WTC11 (cell line): ENCODE measurements at places on chromosomes 4 and X. TPM values are rescaled to one million over a fixed set of nuclear protein-coding genes. Genes with fewer than 3 reads are reported as not detected.

DNA sequence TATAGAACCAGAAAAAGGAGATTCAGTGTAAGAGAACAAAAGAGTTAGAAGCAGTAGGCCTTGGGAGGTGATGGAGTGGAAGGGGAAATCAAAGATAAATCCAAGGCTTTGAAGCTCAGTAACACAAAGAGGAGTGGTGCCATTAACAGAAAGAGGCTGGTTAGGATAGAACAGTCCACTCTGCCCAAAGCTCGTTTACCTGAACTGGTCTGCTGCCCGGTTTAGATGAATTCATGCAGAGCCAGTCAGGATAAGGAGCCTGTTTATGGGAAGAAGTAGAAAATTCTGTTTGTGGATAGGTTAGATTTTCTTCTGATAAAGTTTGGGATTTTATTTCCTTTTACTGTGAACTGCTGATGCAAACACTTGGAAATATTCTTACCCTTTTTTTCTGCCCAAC, 80.6 kb downstream of the HMGB2 start:
- DNase-seq: no peak

- DNase-seq: no peak
Observed at GRCh38 chr4:83809581-83809980, 273.7 kb downstream of the GPAT3 start.

- peak; percentile 70 for DNase-seq
Observed at GRCh38 chr4:157221895-157222770, 1.6 kb downstream of the GRIA2 start.

- DNase-seq: peak; percentile 59
Observed at GRCh38 chr4:169269916-169270809, 593 bp downstream of the SH3RF1 start.

GRCh38 chr4:81449015-81449414, 22.7 kb downstream of the RASGEF1B start:
- no peak for DNase-seq

DNA sequence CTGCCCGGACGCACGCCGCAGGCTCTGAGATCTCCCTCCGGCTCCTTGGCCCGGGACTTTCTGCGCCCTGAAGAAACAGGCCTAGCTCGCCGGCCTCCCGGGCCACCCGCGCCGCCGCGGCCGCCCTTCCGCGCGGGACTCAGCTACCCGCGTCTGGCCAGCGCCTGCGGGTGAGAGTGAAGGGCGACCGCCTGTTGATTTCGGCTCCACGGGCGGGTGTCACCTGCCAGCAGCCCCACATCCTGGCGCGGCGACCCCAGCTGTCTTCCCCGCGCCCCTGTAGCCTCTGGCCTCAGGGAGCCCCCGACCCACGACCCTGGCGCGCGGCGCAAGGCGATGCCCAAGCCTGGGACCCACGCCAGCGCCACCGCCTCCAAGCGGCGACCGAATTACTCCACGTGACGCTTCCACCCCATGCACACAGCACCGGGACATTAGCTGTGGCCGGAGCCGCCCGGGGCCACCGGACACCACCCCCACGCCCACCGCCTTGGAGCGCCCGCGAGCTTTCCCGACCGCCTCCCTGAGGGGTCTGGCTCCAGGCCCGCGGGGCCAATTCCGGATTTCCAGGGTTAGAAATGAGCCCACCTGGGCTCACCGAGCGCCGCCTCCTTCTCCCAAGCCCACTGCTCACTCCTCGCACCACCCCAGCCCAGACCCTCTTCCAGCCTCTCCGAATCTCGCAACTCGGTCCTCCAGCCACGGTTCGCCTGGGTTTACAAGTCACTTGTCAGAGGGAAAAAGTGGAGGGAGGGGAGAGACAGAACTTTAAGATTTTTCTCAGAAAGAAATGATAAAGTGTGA, 10.2 kb downstream of the ARX start:
- no peak for DNase-seq

DNA sequence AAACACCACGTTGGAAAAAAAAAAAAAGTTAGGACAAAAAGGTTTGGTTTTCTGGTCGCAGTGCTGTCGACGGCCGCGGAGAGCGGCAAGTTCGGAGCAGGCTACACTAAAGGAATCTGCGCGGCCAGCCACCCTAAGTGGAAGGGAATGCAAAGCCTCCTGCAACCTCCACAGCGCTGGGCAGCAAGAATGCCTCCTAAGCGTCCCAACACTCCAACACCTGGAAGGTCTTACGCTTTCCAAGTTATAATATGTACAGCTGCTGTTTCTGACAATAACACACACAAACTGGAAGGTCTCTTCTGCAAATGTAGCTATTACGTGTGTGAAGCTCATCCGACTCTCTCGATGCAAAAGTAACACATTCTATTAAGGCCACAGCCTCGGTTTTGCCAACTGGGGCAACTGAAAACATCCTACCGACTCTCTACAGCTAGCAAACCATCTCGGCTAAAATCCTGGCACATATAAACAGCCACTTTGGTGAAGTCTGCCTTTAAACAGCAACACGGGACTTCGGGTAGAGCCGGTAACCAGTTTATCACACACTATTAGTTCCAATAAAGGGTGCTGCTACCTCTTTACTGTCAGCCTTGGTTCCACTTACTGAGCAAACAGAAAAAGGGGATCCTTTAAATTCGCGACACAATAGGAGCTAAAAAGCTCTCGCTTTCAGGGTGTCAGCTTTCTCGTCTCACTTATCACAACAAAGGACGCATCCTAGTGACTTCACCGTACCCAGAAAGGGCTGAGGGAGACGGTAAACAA, 895 bp downstream of the SMIM14 start:
- DNase-seq: peak; percentile 72

DNA sequence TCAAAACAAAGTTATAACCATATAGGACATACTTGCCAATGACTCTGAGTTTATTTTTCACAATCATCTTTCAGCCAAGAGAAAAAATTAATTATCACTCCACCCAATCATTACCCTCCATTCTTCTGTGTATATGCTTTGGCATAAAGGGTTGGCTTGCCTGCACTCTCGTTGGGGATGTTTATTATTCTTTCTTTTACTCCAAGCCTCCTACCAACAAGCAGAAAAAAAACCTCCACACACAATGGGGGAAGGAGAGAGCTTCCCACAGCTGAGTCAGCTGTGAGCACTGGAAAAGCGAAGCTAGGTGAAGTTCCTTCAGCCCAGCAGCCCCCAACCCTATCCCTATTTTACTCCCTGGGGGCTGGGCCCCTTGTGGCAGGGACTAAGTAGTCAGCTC, 1.5 kb downstream of the OPHN1 start:
- no peak for DNase-seq

DNA sequence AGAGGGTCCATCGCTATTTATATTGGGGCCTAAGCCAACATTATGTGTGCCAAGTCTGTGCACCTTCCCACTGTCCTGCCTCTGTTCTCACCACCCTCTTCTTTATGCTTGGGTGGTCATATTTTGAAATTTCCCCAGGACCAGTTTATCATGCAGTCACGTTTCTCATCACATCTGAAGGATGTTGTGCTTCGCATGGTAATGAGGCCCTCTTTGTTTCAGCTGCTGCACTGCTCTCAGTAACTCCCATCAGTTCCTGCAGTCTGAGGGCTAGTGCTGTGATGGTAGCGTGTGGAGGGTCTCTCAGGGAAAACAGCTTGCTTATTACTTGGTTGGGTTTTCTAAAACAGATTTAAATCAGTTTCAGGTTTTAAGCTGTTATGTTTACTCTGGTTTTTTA, 288.0 kb downstream of the AFF2 start:
- DNase-seq: no peak

GRCh38 chr4:79831119-79831528, 241.9 kb downstream of the ANTXR2 start:
- no peak for DNase-seq

GRCh38 chr4:8437281-8437680, 3.2 kb downstream of the ACOX3 start:
- no peak for DNase-seq

DNA sequence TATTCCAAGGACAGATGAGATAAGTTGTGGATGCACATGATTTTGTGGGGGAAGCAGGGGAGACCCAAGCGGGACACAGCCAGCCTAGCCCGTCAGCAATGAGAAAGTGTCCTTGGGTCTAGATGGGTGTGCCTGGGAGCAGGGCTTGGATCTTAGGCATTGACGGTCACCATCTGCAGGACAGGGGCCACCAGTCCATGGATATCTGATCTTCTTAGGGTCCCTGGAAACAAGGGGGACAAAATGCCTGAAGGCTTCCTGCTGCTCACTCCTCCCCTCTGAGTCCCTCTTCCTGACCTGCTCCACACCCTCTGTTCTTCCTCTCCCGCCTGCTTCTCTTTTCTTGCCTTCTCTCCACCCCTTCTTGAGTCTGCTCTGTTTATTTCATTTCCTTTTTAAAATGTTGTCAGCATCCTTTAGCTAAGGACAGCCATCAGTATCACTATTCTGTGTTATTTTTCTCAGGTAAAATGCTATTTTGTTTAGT, 298.4 kb downstream of the RAPGEF2 start:
- no peak for DNase-seq

DNA sequence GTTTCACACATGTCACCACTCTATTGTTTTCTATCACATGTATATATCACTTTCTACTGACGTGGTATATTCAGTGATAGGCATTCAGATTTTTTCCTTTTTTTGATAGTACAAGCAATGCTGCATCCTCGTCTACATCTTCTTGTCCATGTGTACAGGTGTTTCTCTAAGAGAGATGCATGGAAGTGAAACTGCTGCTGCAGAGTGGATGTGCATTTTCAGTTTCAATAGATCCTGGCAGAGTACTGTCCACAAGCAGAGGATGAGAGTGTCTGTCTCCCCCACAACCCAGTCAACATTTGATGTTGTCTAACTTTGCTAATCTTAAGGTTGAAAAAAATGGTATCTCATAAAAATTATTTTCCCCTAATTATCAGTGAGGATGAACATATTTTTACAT, 194.0 kb upstream of the CASK start:
- DNase-seq: no peak

DNA sequence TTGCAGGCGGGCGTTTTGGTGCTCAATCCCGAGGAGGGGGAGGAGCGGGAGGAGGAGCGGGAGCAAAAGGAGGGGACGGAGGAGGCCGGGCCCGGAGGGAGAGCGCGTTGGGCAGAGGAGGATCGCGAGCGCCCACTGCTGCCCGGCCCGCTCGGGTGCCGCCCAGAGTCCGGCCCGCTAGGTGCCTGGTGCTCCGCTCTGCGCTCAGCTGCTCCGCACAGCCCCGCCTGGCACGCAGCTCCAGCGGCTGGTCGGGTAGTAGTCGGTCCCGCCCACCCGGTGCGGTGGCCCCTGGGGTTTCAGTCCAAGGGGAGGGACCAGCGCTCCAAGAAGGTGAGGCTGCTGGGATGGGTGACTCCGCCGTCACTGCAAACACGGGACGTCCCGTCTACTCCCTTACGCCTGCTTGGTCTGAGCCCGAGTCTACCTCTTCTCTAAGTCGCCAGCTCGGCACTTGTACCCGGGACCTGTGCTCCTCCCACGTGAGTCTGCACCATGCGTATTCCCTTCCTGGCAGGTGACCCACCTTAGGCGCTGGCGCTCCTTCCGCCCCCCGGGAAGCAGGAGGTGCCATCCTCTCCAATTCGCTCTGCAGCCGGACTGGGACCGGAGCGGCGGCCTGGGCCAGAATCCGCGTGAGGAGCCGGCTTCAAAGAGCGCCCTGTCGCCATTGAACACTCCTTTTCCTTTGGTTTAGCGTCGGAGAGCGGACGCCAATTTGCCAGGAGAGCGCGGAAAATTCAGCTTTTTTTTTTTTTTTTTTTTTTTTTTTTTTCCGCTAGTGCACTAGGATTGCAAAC, 405 bp upstream of the HS3ST1 start:
- DNase-seq: peak; percentile 68

DNA sequence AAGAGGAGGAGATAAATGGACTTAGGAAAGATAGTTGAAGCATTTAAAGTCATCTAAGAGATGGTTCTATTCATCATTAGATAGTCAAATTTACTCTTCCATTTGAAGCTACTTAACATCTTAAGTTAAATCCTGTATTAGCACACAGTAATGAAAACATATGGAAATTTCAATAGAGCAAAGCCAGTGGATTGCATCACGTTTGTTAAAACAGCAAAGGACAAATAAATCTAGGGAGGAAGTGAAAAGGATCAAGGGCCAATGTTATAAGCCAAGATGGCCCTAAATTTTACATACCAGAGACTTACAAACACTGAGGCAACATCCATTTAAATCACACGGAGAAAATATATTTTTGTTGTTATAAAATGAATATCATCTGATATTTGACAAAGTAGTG, 602.8 kb downstream of the INPP4B start:
- DNase-seq: no peak

- no peak for DNase-seq
Observed at GRCh38 chr4:77510367-77510766, 95.3 kb upstream of the CXCL13 start.

- no peak for DNase-seq
Observed at GRCh38 chr4:104330125-104330905, 164.4 kb downstream of the CXXC4 start.

- DNase-seq: no peak
Observed at GRCh38 chr4:89158884-89159503, 47.7 kb downstream of the TIGD2 start.

GRCh38 chrX:153444333-153445011, 1.4 kb downstream of the TREX2 start:
- DNase-seq: no peak

GRCh38 chr4:146916479-146917076, 29.1 kb downstream of the TTC29 start:
- no peak for DNase-seq

DNA sequence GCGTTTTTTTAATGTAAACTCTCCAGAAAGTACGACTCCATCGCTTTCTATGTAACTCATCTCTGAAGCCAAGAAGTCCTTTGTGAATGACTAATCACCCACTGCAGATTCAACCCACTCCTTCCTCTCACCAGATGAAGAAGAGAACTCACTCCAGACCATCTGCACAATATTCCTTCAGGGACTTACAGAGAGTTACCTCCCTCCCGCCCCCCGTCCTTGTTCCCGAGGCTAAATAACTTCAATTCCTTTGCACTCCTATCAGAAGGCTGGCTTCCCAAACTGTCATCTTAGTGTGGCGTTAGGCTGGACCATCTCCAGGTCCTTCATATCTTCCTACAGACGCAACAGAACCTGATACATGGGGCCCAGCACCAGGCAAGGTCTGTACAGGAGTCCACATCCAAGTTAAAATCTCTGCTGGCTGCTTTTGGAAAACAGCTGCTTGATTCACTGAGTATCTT, 82.4 kb downstream of the AFAP1 start:
- DNase-seq: no peak

DNA sequence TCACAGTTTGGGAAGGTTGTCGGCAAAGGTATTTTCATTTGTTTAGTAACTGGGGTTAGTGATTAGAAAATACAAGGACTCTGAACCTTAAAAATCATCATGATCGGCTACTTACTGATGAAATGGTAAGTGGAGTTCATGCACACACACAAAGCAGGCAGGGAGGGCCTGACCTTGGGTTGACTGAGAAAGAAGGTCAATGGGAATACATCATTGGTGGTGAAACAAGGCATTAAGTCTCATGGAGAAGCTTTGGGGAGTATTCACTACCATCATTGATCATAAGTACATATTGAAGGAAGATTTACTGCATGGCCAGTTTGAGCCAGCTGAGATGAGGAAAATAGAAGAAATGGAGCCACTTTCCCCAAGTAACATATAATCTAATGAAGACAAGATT, 74.4 kb downstream of the LUZP4 start:
- no peak for DNase-seq

MEPE gene
- not detected in 3 replicates for total RNA-seq

TLL1 gene
- total RNA-seq: 0.46 to 0.98 TPM (median 0.63 TPM) in 3 replicates

ADH7 gene
- total RNA-seq: not detected in 3 replicates

SH3D19 gene
- 39.2 to 41.6 TPM (median 41.4 TPM) in 3 replicates for total RNA-seq

TEX11 gene
- total RNA-seq: 0.18 to 0.31 TPM (median 0.23 TPM) in 3 replicates

DIPK2B gene
- not detected in 3 replicates for total RNA-seq

TIGD4 gene
- total RNA-seq: 1.9 to 2.5 TPM (median 2.0 TPM) in 3 replicates
